ENCODE measurements at places on chromosomes 3 and 15.

DNA sequence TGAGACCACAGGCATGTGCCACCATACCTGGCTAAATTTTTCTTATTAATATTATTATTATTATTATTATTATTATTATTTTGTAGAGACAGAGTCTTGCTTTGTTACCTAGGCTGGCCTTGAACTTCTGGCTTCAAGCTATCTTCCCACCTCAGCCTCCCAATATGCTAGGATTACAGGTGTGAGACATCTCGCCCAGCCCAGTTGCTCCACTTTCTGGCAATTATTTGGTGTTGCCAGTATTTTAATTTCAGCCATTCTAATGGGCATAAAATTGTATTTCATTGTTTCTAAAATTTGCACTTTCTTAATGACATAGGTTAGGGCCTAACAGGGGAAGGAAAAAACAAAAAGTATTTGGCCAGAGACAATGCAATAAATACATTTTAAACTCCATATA lies 1217.6 kb upstream of the ALCAM start:
- no peak for DNase-seq

DNA sequence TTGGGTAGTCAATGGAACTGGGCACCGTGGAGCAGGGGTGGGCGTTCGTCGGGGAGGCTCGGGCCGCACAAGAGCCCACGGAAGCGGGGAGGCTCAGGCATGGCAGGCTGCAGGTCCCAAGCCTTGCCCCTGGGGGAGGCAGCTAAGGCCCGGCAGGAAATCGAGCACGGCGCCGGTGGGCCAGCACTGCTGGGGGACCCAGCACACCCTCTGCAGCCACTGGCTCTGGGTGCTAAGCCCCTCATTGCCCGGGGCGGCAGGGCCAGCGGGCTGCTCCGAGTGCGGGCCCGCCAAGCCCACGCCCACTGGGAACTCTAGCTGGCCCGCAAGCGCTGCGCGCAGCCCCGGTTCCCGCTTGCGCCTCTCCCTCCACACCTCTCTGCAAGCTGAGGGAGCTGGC lies 21.5 kb upstream of the C2CD4B start:
- no peak for DNase-seq

- DNase-seq = peak; percentile 23
Observed at GRCh38 chr3:71815340-71816067, 30.6 kb upstream of the PROK2 start.

DNA sequence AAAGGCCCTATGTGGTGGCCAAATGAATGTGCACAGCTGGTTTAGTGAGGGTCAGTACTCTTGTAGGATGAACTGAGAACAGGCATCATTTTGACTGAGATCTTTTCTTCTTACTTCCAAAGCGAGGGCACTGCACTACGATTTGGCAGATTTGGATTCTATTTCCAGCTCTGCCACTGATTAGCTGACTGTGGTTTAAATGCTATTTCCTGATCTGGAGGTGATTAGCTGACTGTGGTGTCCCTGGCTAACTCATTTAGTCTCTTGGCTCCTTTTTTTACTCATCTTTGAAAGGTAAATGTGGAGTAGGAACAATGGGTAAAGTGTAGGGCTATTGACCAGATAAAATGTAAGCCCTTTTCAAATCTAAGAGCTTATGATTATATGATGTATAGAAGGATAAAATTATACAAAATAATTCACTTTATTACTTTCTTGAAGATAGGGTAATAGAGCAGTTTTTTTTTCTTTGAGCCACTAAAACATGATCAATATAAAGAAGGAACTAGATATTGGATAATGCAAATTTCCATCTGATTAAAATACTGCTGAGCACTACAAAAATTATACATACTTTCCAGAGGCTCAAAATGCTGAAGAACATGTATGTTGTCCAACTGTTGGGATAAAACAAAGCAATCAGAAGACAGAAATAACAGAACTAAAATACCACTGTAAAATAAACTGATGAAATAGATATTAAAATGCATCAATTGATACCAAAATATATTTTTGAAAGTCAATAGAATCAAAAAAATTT lies 39.7 kb upstream of the PLOD2 start:
- no peak for DNase-seq

DNA sequence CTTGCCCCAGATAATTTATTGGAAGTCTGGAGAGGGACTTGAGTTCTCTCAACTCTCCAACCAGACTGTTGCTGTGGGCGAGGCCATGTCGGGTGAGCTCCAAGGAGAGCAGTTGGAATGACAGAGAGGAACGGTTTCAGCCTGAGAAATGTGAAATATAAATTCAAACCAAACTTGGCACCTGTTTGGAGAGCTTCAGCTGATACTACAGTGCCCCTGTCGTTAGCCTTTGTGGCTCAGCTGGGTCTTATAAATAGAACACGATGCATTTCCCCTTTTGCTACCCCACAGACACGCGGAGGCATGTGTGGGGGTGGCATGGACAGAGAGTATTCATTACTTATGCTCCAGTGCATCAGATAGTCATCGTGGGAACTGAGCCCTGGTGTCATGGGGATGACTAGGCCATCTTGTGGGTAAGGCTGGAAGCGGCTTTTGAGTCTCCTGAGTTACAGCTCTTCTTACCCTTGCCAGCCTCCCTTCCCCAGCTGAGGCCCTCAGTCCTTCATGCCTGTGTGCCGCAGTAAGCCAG lies 15.6 kb downstream of the SMAD3 start:
- DNase-seq = peak; percentile 79

- DNase-seq = no peak
Observed at GRCh38 chr15:77773903-77774302, 141.2 kb upstream of the LINGO1 start.

DNA sequence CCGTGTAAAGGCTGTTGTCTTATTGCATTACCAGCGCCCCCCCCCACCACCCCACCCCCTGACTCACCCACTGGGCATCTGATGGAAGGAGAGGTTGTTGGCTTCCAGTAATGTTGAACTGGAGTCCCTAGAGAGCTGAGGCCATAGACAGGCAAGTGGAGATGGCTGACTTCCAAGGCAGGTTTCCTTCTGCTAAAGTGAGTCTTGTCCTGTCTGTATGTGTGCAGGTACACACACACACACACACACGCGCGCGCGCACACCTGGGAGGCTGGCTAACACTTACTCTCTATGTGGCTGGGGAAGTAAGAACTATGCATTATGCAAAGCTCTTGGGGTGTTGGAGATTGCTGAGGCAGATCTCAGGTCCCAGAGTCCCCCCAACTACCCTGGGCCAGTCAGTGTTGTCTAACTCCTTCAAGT lies 1.6 kb upstream of the KY start:
- DNase-seq = no peak

DNA sequence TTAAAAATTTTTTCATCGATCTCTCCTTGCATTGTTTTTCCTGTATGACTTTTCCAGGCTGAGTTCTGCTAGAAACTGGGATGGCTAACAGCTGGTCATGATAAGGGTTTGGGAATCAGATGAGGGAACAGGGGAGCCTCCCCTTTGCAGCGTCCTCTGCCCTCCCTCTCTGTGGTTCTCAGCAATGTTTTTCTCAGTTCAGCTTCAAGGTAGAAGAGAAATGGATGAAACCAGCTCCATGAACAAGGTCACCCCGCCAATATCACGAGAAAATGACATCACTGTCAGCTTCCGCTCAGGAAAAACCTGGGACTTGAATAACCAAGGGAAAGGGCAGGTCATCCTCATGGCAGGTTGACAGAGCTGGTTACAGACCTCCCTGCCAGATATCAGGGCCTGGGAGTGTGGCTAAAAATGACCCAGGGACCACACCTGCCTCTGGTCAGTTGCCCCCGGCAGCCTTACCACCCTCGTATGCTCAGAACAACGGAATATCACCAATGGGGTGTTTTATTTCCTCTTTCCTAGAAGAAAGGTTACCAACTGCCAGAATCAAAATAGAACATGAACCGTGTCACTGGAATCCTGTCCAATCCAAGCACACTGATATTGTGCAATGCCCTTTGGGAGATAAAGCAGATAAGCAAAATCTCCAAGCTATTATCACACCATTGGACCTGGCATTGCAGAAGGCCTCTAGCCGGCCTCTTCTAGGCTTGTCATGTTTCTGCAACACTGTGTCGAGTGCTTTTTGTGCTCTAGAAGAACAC lies 26.1 kb downstream of the LSM3 start:
- no peak for DNase-seq

DNA sequence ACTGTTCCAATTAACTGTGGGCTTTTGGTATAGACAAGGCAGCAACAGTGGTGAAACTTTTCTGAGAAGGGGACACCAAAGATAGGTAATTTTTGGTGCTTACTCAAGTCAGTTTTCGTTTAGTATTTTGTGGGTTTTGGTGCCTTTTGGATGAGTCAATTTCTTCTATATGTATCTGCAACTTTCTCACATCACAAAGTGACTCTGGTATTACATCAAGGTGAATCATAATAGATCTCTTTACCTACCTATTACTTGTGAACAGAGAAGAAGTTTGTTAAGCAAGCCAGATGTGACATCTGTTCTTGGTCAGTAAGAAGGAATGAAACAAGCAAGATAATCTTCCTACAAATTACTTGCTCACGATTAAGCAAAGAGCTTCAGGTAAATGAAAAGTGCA lies 732.4 kb upstream of the DPPA4 start:
- DNase-seq = no peak

DNA sequence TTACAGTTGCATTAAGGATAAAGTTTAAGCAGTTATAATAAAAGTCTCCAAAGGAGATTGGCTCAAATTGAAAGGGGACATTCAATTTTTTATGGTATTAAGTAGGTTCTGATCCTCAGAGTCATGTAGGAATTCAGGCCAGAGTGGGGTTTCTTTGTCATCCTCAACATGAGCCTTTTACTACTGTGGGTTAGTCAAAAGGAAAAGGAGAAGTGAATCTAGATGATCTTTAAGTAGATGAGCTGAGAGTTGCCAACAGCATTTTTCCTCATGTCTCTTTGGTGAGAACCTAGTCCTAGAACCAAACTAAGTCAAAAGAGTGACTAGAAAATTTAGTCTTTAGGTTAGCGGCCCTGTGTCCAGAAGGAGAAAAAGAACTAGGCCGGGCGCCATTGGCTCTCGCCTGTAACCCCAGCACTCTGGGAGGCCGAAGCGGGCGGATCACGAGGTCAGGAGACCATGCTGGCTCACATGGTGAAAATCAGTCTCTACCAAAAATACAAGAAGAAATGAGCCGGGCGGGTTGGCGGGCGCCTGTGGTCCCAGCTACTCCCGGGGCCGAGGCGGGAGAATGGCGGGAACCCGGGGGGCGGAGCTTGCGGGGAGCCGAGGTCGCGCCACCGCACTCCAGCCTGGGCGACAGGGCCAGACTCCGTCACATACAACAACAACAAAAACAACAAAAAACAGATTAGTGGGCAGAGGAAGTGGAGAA lies 4.2 kb upstream of the CHL1 start:
- no peak for DNase-seq

DNA sequence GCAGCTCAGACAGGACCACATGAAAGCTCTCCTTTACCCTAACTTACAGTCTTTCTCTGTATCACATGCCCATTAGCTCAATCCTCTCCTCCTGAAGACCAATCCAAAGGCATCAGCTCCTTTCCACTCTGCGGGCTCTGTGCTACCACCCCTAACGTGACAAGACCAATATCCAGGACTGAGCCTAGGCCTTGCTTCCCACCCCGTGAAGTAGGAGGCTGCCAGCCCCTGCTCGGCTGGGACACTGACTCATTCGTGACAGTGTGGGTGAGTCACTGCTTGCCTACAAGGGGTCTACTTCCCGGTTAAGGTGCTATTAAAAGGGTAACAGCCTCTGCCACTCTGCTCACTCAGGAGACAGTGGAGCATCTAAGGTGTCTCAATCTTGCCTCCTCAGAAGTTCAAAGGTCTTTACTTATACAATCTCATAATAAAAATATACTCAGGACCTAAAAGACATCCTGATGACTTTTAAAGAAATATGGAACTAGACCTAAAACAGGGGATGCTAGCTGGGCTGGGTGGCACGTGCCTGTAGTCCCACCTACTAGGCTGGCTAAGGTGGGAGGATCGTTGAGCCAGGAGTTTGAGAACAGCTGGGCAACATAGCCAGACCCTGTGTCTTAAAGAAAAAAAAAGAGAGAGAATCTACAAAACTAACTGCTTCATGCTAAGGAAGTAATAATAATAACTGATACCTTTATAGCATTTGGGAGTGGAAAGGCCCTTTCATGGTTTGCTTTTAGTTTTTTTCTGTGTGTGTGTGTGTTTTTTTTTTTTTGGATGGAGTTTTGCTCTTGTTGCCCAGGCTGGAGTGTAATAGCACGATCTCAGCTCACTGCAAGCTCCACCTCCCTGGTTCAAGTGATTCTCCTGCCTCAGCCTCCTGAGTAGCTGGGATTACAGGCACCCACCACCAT lies 55.0 kb downstream of the TMEM44 start:
- DNase-seq = no peak

- DNase-seq = peak; percentile 81
Observed at GRCh38 chr3:12984023-12984823, 89.0 kb downstream of the IQSEC1 start.

DNA sequence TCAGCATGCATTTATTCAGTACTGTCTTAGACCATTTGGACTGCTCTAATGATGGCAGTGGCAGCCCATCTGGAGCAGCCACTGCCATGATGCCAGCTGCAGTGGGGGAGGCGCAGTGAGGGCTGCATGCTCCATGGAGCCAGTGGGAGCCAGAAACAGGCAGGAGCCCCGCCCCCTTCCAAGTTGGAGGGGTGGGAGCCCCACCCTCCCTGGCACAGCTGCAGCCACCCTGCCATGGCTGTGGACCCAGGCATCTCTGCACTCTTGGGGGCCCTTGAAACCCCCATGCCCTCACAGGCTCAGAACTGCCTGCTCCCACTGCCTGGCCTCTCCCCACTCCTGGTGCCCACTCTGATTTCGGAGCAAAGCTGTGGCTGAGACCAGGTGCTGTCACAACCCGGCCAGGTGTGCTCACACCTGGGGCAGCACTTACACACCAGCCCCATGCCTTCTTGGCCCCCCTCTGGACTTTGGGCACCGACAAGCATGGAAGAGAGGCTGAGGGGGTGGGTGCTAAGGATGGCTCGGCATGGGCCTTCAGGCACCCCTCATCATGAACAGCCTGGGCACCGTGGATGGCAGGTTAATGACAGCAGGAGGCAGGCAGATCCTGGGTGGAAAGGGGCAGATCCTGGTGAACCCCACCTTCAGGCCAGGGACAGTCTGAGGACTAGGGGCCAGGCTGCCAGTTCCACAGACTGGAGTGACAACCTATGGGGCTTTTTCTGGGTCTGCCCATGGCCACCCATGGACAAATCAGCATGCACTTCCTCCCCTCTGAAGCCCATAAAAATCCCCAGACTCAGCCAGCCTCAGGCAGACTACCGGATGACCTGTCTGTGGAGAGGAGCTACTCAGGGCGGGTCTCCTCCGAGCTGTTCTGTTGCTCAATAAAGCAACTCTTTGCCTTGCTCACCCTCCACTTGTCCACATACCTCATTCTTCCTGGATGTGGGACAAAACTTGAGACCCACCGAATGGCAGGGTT lies 18.3 kb downstream of the TBC1D21 start:
- no peak for DNase-seq

GRCh38 chr3:65935724-65936123 lies 103.0 kb downstream of the MAGI1 start:
- no peak for DNase-seq

All from muscle of leg (tissue), 16 donors.